ENCODE measurements at places on chromosomes 16 and 17. TPM values are rescaled to one million over a fixed set of nuclear protein-coding genes. Genes with fewer than 3 reads are reported as not detected.

Gene PRAC1
- total RNA-seq: not detected

Gene OTOP2
- not detected for total RNA-seq

Gene ARHGDIG
- total RNA-seq: 0.28 TPM

Gene PYDC1
- not detected for total RNA-seq

Gene GDPD3
- total RNA-seq: 0.78 TPM

Gene CHRNE
- total RNA-seq: 0.30 TPM

Gene CCL3
- total RNA-seq: not detected

Gene CSH1
- not detected for total RNA-seq

Gene CYBA
- 118 TPM for total RNA-seq

Gene SLC26A11
- 11.3 TPM for total RNA-seq

Gene TMEM98
- total RNA-seq: 87.3 TPM

Gene CCL7
- 4.8 TPM for total RNA-seq

Gene SBK1
- total RNA-seq: not detected

Gene TMEM114
- total RNA-seq: not detected

Gene CD300E
- not detected for total RNA-seq

Gene KRTAP2-3
- total RNA-seq: 0.65 TPM

Gene TP53TG3C
- not detected for total RNA-seq

Gene SP6
- total RNA-seq: 0.09 TPM

Gene ADAM11
- total RNA-seq: 0.69 TPM

Gene TEX14
- total RNA-seq: 0.05 TPM

Gene RHBDF1
- 49.9 TPM for total RNA-seq

Gene FGF11
- total RNA-seq: 5.3 TPM

Gene TBC1D3G
- not detected for total RNA-seq
